Hematopoietic multipotent progenitor cell treated with erythropoietin and hydrocortisone succinate and interleukin-3 and kit ligand, for 6 days (in vitro differentiated cells): ENCODE measurements at places on chromosomes 7 and 10.
A peak's percentile ranks its signal among the peaks of the same experiment; 100 is the strongest.

GRCh38 chr10:108616559-108617285 lies 1306.6 kb downstream of the XPNPEP1 start:
- no peak for DNase-seq

DNA sequence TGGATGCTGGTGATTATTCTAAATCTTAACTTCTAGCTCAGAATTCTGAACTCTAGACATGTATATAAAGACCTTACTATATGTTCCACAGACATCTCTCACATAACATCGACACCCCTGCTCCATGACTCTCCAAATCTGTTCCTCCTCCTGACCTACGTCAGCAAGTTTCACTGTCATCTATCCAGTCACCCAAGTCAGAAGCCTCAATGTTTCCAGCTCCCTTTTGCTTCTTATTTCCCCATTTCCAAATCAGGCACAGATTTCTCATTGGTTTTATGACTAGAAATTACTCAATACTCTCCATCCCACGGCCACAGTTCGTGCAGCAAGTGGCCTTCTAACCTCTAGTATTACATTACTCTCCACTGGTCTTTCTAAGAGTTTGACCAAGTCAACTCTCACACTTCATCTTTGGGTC lies 28.5 kb downstream of the EPC1 start:
- no peak for DNase-seq

DNA sequence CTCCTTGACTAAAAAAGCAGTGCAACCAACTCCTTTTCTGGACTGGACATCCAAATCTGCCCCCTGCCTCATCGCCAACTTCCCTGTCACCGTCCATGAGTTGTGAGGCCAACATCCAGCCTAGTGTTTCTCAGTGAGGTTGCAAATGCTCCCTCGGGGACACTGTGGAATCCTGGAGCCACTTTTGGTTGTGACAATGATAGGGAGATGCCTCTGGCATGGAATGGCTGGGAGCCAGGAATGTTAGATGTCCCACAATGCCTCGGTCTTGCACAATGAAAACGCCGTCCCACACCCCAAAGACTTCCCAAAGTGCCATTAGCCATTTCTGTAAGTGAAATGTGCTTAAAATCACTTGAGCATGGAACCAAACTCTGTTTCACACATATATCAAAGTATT lies 105.2 kb downstream of the OSBPL3 start:
- DNase-seq = no peak

- DNase-seq = no peak
These were observed 476.5 kb downstream of the CALN1 start for GRCh38 chr7:71935674-71936073.

GRCh38 chr10:121594076-121594475 lies 4.2 kb downstream of the FGFR2 start:
- DNase-seq = no peak

DNA sequence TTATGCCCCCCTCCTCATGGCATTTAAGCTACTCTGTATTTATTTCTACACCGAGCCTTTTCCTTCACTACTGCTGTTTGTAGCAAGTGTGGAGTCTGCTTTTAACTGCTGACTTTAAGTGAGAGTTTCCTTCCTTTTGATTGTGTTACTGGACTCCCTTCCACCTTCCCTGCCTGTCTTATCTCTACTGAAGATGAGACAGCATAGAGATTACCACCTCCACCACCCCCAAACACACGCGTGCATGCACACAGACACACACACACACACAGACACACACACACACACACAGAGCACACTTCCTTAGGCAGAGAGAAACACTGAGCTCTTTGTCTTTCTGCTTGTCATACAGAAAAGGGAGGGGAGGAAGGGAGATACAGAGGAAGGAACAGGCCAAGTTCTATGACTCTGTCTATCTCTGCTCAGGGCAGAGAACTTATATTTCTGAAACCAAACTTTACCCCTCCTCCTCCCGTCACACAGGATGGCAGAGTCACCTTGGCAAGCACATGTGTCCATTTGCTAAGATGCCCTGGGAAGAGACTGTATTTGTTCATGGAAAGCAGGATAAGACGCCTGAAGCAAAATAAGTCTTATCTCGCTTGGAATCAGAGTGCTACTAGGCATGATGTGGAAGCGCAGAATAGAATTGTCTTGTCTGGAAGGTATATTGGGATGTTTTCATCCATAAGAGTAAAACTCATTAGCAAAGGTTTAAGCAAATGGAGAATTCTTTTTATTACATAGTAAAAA lies 81.8 kb upstream of the CAV2 start:
- no peak for DNase-seq

DNA sequence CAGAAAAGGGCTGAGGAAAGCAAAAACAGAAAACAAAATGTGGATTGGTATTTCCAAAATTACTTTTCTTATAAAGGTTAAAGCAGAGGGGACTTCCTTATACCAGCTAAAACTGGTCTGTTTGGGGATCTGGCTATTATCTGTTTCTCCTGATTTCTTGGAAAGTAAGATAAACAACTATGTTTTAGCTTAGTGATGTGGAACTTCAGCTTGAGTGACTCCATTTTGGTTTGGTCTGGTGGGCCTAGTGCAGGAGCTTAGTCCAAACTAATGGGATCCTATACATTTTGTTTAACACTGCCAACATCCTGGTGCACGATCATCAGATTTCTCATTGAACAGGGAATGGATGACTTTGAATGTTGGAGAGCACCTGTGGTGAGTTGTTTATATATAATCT lies 283.5 kb downstream of the ADK start:
- DNase-seq = no peak

DNA sequence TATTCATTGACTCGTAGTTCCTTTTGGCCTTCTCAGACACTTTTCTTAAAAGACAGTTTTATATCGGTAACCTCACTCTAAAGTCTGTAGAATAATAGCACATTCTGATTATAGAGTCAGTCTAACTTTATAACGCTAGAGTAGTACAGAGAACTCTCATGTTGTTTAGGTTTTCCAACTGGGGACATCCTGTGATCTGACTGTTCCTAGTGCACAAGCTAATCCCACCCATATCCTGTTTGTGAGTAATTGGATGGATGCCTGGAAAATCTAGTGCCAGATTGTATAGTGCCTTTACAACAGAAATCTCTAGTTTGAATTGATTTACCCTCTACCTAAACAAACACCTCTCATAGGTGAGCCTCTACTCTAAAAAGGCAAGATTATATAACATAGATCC lies 107.4 kb downstream of the ZEB1 start:
- DNase-seq = no peak

DNA sequence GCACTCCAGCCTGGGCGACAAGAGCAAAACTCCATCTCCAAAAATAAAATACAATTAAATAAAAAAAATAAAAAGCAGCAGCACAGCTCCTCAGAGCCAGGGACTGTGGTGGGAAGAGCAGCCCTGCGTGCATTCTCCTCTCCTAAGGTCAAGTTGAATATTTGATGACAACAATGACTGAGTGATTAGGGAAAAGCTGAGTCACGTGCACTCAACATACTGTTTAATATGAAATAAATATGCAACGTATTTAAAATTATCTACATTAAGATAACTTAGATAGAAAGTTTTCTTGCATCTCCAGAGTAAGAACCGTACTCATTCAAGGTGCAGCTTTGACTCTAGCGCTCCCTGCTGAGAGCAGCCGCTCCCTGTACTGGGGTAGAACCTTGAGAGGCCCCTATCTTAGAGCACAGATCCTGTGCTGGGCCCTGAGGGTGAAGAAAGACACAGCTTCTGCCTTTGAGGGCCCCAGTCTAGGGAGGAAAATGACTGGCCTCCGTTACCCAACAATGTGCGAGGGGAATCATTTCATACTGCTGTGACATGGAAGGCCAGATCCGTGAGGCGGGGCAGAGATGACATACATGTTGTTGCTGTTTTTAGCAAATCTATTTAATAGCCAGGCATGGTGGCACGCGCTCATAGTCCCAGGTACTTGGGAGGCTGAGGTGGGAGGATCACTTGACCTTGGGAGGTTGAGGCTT lies 81.1 kb downstream of the SVIL start:
- DNase-seq = peak; percentile 5

DNA sequence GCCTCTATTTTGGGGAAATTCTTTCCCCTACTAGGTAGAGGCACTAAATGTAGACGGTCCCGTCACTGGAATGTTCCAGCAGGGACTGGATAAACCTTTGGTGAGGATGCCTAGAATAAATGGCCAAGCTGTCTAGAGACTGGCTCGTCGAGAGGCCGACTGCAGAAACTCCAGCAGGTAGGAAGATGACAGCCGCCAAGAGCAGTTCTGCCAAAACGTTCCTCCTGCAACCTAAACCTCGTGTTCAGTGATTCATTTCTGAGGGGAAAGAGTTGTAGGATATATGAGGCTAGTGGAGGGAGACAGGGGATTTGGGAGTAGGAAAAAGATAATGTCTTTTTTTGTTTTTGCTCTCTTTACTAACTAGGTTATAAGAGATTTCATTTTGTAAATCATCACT lies 184.7 kb upstream of the GDF10 start:
- DNase-seq = no peak

- DNase-seq = no peak
These were observed 298.5 kb upstream of the KLF6 start for GRCh38 chr10:4083509-4084003.

GRCh38 chr7:135991322-135991721 lies 14.2 kb upstream of the MTPN start:
- no peak for DNase-seq

DNA sequence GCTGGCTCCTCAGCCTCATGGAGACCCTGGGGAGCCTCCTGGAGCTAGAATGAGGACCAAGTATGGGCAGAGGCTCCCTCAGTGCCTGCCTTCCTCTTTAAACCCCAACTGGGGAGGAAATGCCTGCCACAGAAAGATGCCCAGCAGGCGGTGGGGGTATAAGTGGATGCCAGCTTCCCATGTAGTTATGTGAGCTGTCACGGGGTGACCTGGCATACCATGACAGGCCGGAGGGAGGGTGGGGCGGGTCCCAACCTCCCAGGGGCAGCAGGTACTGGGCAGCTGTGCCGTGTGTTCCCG lies 35.0 kb downstream of the COL13A1 start:
- no peak for DNase-seq
